ENCODE measurements at places on chromosomes 1 and 21.

GRCh38 chr1:99674115-99675064 is 28.5 kb downstream of the PALMD start:
- no peak for DNase-seq

- DNase-seq, result no peak
Measured at GRCh38 chr1:117268535-117269455, 58.1 kb upstream of the VTCN1 start.

GRCh38 chr1:183094351-183094750 is 71.1 kb downstream of the LAMC1 start:
- no peak for DNase-seq

- DNase-seq, result no peak
Measured at GRCh38 chr1:84426376-84426775, 28.1 kb downstream of the DNASE2B start.

GRCh38 chr1:211935448-211935970 is 99.8 kb downstream of the INTS7 start:
- DNase-seq, result no peak

DNA sequence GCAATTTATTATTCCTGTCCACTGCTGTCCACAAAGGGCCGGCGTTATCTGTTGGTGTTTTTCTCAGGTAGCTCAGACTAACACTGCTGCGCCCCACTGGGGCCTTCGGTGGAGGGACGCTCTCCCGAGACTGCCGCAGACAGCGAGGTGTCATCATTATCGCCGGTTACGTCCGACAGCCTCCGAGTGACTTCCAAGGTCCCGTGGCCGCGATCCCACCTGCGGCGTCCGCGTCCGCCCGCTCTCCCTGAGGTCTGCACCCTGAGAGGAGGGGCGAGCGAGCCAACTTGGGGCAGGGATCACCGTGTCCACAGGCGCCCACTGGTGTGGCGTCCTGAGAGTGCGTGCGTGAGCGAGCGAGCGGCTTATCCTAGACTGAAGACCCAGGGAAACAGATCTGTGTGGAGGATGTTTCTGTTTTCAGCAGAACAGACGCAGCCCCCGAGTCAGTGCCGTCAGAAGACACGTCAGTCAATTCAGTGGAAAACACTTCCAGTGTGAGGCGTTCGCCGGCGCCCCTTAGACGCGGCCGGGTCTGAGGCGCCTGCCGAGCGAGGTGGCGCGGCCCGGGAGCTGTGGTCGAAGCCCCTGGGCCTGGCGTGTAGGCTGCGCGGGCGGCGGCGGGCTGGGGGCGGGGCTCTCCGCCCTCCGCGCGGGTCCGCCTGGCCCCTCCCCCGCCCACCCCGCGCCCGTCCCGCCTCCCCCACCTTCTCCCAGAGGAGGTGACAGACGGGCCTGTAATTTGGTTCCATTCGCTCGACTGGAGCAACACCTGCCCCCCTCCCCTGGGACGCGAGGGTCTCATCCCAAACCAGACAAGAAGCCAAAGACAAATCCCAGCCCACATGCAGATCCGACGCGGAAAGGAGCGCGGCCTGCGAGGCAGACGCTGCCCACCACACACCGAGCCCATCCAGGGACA is 12.6 kb downstream of the NHLH2 start:
- DNase-seq, result no peak

DNA sequence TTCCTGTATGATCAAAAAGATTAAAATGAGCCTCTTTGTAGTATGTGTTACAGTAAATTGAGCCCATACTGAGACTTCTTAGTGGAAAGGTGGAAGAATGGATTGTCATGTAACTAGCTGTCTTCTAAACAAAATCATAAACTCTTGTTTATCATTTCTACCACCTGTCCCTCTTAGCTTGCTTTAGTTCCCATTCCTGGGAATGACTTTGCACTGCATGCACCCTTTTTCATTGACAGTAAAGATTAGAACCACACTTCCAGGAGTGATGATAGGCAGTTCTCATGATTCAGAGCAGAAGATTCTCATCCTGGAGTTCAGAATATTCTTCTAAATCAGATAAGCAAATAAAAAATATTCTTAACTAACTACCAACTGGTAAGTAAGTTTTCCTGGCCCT is 28.0 kb downstream of the DENND2D start:
- DNase-seq, result no peak

GRCh38 chr1:165942062-165942461 is 114.6 kb downstream of the UCK2 start:
- DNase-seq, result no peak

GRCh38 chr21:25501462-25501861 is 105.8 kb downstream of the MRPL39 start:
- no peak for DNase-seq

DNA sequence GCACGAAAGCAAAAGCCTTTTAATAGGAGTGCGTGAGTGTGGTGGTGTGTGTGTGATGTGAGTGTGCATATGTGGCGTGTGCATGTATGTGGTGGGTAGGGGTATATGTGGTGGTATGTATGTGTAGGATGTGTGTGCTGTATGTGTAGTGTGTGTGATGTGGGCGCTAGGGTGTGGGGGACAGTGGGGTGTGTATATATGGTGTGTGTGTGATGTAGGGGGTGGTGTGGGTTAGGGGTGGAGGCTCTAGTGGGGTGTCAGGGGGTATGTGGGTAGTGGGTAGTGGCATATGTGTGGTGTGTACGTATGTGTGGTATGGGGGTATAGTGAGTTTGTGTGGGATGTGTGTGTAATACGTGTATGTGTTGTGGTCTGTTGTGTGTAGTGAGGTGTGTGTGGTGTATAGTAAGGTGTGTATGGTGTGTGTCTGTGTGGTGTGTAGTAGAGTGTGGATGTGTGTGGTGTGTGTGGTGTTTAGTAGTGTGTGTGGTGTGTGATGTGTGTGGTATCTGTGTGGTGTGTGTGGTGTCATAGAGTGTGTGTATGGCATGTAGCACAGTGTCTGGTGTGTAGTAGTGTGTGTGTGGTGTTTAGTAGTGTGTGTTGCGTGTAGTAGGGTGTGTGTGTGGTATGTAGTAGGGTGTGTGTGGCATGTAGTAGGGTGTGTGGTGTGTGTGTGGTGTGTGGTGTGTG is 86.0 kb downstream of the SYT2 start:
- no peak for DNase-seq

DNA sequence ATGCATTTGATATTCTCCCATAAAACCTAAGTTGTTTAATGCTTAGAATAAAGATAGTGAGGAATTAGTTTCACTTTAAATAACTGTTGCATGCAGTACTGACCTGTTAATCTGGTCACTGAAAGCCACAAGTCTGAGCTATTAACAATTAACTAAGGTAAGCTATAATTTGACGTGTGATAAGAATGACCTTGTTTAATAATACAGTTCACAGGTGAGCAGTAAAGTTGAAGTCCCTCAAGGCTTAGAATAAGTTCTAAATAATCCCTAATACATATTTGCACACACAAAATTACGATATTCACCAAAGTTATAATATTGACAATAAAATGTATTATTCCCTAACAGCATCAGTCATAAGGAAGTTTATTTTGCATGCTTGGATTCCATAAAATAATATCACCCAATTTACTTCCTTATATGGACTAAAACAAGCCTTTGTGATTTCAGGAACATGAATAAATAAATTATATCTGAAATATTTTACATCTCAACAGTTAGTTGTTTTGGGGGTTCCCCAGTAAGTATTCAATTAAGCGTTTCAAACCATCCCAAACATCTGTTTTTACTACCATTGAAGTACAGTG is 70.6 kb upstream of the CHRM3 start:
- no peak for DNase-seq

GRCh38 chr1:119115311-119115710 is 25.1 kb downstream of the WARS2 start:
- DNase-seq, result no peak

DNA sequence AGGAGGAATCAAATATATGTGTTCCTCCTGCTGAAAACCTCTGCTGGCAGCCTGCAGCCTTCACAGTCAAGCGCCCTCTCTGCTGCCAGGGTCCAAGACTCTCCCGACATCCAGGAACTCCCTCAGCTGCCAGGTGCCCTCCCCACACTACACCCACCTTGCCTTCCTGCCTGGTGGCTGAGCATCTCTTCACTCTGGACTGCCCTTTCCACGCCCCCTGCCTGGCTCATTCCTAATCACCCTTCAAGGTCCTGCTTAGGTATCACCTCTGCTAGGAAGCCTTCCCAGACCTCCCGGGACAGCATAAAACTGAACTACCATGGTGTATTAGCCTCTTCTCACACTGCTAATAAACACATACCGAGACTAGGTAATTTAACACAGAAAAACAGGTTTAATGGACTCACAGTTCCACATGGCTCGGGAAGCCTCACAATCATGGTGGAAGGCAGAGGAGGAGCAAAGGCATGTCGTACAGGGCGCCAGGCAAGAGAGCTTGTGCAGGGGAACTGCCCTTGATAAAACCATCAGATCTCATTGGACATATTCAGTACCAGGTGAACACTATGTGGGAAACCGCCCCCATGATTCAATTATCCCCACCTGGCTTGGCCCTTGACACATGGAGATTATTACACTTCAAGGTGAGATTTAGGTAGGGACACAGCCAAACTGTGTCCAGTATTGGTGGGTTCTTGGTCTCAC is 15.3 kb downstream of the LDLRAD1 start:
- no peak for DNase-seq

DNA sequence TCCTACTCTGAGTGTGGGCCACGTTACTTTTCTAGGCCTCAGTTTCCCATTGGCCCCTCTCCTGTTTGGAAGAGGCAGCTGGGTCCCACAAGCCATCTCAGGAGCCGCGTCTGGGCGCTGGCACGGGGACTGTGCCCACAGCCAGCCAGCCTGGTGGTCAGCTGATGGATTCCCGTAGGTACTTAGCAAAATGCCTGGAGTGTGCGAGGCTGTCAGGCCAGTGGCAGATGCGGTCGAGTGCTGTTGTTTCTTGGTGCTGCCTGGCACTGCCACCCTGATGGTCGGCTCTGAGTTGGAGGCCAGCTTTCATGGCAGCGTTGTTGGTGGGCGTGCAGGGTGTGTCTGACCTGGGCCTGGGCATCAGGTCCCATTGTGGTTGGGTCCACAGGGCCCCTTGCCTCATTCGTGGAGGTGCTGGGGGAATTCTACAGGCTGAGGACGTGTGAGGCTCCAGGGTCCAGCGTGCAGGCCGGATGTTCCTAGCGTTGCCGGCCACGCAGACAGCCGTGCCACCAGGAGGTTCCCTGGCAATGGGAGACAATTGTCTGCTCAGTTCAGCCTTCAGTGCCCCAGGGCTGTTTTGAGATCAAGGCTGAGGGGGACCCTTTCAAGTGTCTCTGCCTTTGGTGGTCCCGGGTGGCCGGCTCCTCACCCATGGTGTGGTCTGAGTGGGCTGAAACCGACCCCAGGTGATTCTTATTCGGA is 20.9 kb downstream of the SKI start:
- DNase-seq, result no peak

- no peak for DNase-seq
Measured at GRCh38 chr1:14083706-14084105, 383.7 kb downstream of the PRDM2 start.

GRCh38 chr1:178614286-178614685 is 101.4 kb downstream of the TEX35 start:
- DNase-seq, result no peak

DNA sequence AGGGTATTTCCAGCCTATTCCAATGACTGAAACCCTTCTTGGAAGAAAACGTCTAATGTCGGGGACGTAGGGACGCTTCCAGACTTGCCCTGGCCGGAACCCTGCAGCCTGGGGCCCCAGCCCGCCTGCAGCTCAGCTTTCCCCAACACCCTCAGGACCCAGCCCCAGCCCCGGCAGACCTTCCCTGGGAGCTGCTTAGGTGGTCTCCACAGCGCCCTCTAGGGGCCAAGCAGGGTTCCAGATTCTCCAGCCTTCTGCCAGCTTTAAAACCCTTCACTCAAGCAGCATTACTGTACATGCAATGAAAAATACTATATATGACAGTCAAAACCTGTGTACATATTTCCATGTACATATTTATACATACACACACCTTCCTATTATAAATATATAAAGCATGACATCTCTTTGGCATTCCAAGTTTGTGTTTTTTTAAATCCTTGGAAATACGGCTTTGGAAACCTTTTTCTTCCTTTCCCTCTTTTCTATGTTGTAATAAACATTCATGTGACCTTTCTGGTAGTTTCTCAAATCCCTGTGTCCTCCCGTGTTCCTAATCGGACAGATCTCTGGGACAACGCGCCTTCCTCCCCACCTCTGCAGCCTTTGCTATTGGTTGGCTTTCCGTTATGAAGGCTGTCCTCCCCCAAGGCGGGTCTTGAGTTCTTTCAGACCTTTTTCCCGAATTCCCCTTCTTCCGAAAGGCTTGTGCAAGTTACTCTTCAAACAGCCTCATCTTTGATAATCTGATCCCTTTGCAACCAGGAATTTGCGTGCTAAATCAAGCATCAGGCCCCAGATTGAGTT is 60.3 kb downstream of the STUM start:
- DNase-seq, result peak; percentile 45

DNA sequence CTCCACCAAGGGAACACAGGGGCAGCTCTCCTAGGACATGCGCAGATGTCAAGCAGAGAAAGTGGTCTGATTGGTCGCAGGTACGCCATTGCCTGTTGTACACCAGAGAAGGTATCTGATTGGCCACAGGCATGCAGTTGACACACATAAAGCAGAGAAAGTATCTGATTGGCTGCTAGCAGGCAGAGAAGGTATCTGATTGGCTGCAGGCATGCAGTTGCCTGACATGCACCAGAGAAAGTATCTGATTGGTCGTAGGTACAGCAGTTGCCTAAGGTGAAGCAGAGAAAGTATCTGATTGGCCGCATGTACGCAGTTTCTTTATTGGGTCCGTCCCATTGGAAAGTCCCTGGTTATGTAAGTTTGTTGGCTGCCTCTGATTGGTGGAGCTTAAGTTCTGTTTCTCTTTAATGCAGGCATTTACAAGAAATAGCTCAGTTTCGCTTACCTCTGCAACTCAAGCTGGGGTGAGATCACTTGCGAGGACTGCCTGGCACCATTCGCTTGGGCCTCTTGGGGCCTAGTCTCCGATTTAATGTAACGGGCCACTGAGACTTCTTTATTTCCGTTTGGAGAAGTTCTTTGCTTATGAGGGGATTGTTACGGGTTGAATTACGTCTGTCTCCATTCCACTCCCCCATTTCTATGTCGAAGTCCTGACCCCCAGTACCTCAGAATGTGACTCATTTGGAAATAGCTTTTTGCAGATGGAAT is 74.2 kb downstream of the SIK1 start:
- DNase-seq, result no peak

GRCh38 chr21:16873176-16873575 is 639.7 kb upstream of the CXADR start:
- no peak for DNase-seq

DNA sequence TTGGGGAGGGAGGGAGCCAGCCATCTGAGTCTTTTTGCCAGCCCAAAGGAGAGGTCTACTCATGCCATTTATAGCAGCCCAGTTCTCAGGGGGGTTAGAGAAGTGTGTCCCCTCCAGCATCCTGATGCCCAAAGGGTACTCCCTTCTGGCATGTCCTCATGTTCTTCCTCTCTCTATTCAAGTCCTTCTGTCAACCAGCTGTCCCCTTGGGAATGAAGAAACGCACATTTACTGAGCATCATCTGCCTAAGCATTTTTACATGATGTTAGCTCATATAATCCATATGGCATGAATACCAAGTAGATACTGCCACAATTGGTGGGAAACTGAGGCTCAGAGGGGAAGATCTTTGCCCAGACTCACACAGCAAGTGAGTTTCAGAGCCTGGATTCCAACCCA is 14.8 kb upstream of the TACSTD2 start:
- DNase-seq, result no peak

- peak; percentile 94 for DNase-seq
Measured at GRCh38 chr1:23800400-23801337, at the start of gene GALE. GALE (minus strand) TSS chr1:23800754; CDS start chr1:23799007, 1,747 bp downstream.

GRCh38 chr1:222061711-222062359 is 319.9 kb upstream of the DUSP10 start:
- DNase-seq, result no peak

Measured in activated CD4-positive, alpha-beta T cell treated with anti-CD3 and anti-CD28 coated beads for 1 hour (primary cell).